AG20443 (cell line): ENCODE measurements at places on chromosomes 11 and 22.
A peak's percentile ranks its signal among the peaks of the same experiment; 100 is the strongest.

DNA sequence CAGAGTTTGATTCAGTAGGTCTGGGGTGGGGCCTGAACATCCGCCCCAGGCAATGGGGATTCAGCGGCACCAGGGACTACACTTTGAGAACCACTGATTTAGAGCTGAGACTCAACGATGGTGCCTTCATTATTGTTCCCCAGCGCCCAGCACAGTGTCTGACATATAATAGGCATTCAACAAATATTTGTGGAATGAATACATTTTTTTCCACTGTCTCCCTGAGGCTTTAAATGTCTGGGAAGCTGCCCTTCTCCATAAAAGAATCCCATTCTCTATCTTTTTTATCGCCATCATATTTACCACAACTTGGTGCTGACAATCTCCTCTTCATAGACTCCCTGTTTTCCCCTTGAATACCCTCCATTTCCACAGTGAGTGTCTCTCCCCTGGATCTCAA is 23.6 kb upstream of the LMO2 start:
- DNase-seq: no peak

- DNase-seq: no peak
Measured at GRCh38 chr11:90476442-90477007, 253.7 kb upstream of the CHORDC1 start.

- no peak for DNase-seq
Measured at GRCh38 chr11:35436581-35437250, 17.4 kb upstream of the SLC1A2 start.

- DNase-seq: no peak
Measured at GRCh38 chr11:79484872-79485271, 44.0 kb upstream of the TENM4 start.

DNA sequence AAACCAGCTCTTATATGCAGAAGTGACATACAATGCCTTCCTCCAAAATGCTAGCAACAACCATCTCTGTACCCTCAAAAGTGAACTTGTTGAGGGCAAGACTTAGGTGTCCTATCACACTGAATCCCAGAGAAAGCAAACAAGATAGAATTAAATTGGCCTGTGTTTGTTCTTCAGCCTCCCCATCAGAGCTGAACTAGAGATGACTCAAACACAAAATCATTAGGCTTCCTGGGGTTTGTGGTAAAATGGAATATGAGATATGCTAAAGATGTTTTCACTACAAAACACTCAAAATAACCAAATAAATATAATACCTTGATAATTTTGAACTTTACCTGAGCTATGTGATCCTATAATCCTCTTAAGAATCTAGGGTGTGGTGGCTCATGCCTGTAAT is 31.6 kb downstream of the ZNF214 start:
- DNase-seq: peak; percentile 30

- no peak for DNase-seq
Measured at GRCh38 chr11:109796253-109796652, 296.9 kb upstream of the ZC3H12C start.

GRCh38 chr11:64608636-64609035 is 17.6 kb downstream of the SLC22A12 start:
- DNase-seq: no peak

GRCh38 chr22:28544431-28544868 is 135.2 kb downstream of the TTC28 start:
- DNase-seq: no peak

DNA sequence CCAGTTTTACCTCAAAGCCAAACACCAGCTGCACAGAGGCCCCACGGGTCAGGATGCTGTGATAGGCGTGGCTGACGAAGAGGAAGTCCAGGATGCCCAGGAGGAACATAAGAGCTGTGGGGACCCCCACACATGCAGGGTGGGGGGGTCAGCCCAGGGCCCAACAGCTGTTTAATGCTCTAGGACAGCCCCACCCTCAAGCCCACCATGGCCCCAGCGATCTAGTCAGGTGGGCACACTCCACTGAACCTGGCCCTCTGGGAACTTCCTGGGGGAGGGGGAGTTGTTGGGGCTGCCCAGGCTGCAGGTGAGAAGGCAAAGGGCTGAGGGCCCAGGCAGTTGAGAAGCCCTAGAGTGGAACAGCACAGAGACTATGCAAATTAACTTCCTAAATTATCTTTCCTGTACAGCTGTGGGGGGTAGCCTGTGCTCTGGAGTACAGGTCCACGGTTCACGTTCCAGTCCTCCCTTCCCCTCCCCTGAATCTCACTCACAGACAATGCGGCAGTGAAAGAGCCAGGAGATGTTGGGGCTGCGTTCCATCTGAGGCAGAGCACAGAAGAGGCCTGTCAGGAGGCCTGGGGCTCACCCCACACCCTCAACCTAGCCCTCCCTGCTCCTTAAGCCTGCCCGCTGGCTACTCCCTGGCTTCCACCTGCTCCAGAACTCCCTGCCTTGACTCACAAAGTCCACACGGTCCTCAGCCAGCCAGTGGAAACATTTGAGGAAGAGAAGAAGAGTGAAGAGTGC is 1.9 kb downstream of the SYVN1 start:
- DNase-seq: no peak

- no peak for DNase-seq
Measured at GRCh38 chr11:34443136-34443535, 4.4 kb downstream of the CAT start.

DNA sequence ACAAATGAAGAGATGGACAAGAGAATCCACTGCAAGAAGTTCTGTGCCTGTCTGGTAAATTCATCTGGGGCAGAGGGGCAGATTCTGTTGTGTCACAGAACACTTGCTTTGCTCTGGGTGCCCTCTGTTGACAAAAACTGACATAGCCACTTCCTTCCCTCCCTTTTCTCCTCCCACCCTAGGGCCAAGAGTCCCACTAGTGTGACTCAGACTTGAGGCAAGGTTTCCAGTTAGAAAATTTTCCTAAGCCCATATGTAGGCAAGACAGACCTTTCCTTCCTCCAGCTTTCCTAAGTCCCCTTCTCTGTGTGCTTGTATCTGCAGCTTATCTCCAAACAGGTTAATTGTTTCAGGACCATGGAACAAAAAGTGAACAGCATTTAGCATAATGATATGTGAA is 106.8 kb downstream of the RBFOX2 start:
- peak; percentile 82 for DNase-seq

- DNase-seq: peak; percentile 86
Measured at GRCh38 chr11:127017482-127017881, 16.9 kb upstream of the KIRREL3 start.

DNA sequence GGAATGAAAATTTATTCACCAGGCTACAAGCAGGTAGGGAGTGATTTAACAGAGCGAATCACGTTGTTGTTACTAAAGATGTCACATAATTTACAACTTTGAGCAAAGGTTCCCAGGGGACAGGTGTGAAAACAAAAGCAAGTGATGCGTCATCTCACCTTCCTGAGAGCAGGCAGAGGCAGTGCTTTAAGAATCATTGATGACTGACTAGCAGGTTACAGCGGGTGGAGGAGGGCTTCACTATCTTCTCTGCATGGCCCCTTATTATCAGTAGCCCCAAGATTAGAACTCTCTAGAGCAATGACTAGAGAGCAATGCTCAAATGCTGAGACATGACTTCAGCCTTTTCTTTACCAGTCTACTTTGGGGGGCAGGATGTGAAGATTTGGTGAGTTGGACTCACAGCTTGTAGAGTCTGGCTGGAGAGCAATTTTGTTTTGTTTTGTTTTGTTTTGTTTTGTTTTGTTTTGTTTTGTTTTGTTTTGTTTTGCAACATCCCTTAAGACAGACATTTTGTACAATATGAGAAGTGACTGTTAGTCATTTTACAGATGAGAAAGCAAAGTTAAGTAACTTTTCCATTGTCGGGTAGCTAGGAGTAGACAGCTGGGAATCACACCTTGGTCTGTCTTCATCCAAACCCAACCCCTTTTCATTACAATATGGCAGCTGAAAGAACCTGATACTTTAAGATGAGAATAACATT is 84.8 kb downstream of the SLC1A2 start:
- DNase-seq: no peak

- no peak for DNase-seq
Measured at GRCh38 chr11:129455756-129456655, 80.4 kb downstream of the BARX2 start.

- no peak for DNase-seq
Measured at GRCh38 chr11:67441731-67442351, 1.4 kb downstream of the CORO1B start.

DNA sequence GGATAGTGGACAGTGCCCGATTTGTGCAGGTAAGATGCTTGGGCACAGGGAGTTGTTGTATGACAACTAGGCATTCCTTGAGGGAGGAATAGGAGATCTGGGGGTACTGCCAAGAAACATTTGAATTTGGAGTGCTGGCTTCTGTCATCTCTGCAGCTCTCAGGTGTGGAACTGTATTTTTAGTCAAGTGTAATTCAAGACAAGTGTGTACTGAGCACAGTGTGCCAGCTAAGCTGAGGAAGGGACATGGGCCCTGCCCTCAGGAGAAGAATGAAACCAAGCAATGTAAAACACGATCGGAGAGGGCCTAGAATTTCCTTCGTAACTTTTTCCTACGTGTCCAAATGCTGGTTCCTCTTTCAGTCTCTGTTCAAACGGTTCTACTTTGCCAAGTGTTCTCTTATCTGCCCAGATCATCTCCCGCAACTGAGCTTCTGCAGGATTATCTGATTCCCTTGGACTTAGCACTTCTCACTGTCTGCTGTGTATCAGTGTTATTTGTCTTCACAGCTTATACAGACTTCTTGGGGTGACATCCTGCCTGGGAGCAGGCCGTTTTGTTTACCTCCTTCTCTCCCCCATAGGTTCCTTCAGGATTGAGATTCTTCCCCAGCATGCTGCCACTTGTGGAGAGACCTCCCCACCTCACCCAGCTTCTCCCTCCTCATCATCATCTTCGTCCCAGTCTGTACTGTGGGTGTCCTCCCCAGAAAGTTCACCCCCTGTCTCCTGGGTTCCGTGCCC is 27.6 kb downstream of the ART5 start:
- DNase-seq: no peak

DNA sequence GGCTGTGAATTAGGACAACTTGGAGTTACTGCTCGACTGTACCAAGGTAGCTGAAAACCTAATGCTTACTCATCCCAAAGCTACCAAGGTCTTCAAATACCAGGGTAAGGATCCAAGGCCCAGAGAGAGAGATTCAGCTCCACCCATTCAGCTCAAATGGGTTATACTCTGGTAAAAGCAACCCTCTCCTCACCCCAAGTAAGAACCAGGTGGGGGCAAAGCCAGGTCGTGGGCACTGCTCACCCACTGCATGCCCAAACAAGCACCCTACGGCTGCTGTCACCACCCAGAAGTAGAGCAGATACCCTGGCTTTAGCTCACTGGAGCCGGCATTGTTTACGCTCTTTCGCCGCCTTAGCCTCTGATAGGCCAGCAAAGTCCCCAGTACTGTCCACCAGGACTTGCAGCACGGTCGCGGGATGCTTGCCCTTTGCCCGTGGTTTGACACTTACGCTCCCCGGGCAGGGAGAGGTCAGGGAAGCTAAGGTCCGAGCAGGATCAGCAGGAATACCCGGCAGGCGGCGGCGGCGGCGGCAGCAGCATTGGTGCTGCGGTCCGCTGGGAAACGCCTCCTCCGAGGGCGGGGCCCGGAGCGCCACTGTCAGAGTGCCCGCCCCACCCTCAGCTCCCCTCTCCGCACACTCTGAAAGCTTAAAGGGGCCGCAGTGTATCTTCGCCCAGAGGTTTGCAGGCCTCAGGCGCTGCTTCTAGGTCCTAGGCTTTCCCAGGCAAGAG is 19.6 kb downstream of the CKAP5 start:
- peak; percentile 94 for DNase-seq

DNA sequence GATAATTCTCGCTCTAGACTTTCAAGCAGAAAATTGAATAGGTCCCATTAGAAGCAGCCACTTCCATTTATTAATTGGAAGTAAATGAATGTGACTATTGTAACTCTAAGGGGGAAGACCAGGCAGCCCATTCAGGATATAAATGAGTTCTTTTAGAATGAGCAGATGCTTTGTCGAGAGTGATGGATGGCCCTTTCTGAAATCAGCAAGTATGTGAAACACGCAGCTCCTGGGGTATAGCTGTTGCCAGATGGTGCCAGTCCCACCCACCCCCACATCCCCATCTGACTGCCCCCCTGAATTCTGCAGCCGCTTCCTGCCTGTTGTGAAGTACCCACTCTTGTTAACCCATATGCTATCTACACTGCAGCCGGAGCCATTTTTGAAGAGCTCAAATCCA is 3.7 kb downstream of the SLC15A3 start:
- DNase-seq: no peak

DNA sequence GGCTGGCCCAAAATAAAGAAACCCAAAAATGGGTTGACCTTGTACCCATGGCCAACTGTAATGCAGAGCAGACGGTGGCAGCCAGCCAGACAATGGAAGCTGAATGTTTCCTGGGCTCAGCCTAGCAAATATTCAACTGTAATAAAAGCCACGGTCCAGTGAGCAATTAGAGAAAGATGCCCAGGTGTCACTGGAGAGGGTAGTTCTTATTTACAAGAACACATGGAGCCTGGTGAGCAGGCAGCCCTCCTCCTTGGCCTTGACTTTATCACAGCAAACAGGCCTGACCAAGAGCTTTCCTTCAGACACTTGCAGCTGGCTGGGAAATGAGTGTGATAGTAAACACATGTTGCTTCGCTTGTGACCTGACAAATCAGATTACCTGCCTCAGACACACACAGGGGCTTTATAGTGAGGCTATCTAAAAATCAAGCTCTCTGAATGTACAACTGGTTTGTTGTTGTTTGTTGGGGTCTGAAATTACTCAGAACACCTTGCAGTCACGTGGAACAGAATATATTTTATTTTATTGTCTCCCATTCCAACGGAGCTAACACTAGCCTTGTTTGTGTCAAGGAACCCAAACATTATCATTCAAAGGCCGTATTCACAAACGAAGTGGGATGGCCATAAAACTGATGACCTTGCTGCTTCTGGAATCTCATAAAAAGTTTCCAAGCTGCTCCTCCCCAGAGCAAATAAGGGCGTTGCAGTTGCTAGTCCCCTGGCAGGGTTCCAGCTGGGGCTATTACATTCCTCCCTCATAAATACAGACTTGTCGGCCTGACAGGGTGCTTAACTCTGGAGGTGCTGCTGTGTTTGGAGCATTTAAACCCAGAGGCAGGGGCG is 161.1 kb downstream of the BBOX1 start:
- DNase-seq: peak; percentile 78
